Cerebellar nuclear complex (tissue), 1 donor: ENCODE measurements at places on chromosomes 2 and 18.
A peak's percentile ranks its signal among the peaks of the same experiment; 100 is the strongest.

DNA sequence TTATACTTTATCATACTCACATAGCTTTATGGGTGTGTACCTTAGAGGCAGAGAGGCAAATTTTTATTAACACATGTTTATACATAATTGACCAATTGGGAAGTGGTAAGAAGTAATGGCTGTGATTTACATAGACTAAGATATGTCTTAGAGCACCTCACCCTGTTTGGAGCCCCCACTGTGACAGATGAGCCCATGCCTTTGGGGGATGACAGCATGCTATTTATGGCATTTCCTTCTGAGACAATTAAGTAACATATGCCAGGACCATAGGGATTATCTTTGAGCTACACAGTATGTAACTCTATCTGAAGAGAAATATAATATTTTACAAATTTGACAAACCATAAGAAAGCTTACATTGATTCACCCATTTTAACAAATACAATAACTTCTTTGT lies 1655.3 kb upstream of the ACVR2A start:
- DNase-seq: no peak

- no peak for DNase-seq
Observed at GRCh38 chr18:24799176-24799575, 338.7 kb downstream of the HRH4 start.

DNA sequence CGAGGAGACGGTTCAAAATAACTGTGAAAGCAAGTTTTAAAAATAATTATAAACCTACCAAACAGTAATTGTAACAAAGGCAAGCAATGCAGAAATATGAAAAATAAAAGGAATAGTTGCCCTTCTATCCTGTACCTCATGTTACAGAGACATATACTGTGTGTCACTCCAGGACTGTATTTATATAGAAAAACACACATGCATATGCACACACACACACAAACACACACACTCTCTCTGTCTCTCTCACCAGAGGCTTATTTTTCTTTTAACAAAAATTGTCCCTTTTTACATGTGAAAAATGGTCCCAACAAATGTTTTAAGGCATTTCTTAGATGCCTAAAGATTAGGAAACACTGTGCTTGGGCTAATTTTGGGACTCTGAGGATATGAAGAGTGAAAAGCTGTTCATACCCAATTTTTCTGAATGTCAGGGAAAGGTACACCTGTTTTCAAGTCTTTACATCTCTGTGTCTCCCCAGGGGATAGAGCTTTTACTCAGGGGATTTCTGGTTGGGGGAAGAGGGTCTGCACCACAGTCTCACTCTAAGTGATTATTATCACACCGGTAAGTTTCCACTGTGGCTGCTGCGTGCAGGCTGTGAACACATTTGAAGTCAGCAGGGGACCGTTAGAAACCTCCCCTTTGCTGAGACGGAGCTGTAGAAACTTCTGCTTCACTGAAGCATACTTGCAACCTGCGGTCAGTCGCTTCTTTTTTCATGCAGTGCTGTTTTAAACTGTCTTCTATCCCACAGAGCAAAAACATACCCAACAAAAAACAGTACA lies 51.4 kb upstream of the SPAG16 start:
- DNase-seq: no peak

DNA sequence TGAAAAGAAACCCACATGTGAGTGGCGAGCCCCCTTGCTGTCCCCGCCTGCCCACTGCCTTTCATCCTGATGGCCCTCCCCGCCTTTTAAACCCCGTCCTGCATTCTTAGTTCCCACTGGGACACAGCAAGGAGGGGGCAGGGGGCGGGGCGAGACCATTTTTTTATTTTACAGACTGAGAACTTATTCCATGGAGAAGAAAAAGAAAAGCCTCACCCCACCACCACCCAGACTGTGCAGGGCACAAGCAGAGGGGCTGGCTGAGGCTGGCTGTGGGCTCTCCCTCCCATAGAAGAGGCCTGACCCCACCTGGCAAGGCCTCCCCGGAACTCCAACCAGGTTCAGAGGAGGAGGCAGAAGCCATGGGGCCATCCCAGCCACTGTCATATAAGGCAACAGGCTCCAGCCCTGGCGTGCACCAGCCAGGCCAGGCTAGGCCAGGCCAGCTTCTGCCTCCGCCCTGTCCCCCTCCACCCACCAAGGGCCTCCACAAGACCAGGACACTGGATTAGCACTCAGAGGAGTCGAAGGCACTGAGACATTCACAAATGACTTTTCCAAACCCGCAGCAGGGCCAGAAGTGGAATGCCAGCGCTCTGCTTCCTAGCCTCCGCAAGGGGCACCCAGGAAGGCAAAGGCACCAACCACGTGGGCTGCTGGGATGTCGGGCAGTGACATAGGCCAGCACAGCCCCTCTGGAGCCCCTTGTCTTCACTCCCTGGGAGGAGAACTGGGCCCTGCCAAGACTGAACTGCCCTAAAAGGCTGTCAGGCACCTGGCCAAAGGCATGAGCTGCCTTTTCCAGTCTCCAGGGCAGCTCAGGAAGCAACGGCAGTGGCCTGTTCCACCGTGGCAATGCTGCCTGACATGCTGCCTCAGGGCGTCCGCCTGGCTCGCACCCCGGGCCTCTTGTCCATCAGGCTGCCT lies 37.5 kb upstream of the SEMA4C start:
- DNase-seq: peak; percentile 61

DNA sequence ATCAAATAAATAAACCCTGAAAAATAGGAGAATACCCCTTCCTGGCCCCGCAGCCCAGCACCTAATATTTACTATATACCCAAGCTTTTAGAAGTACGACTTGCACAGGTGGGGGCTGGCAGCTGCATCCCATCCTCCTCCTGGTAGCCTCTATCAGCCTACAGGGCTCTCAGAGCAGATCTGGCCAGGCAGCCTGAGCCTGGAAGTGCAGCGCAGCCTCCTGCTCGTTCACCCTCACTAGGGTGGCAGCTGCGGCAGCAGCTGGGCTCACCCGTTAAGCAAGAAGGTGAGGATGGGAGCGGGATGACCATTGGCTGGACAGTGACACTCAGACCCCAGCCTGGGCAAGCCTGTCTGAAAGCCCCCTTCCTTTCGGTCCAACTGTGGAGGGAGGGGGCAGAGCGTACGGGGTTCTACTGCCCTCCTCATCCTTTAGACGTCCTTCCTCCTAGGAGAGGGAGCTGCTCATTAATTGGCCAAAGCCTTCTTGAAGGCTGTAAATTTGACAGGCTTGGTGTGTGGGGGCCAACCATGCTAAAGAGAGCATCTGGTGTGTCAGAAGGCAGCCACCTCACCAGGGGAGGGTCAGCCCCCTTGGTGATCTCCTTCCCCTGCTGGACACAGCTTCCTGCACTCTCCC lies 23.3 kb downstream of the MPHOSPH10 start:
- DNase-seq: no peak

GRCh38 chr2:238986491-238987351 lies 138.8 kb downstream of the TWIST2 start:
- DNase-seq: no peak

DNA sequence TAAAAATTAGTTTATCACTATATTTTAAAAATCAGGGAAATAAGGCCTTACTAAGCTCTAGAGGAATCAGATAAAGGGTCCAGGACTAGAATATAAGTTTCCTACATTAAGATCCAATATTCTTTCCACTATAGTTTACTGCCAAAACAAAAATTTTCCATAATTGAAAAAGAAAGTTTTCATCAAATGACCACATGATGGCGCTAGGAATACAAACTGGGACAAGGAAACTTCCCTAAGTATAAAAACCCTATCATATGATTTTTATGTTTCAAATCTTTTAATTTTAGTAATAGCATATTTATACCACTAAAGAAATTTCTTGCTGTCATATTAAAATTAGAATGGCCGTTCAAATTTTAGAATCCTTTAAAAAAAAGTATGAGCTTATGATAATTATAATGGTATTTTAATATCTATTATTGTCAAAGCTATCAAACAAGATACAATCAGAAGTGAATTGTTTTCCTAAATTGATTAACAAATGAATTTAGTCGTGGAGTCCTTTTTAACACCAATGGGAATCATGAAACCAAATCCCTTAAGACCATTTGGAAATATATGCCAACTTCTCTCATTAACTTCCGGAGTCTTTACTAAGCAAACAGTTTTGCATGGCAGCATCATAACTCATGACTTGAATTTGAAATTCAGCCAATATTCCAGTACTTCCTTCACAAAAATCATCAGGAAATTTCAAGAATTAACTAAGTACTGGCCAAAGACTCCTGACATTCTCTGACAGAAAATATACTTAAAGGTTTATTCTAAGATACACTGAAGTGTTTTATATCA lies 70.3 kb downstream of the SCN1A start:
- no peak for DNase-seq
